Stimulated activated CD8-positive, alpha-beta memory T cell treated with anti-CD3 and anti-CD28 coated beads, Interleukin-4, amount 100 ng/mL, for 1 hour (primary cell): ENCODE measurements at places on chromosomes 4 and X.

GRCh38 chr4:94527556-94528233 lies 76.0 kb downstream of the PDLIM5 start:
- DNase-seq = no peak

GRCh38 chr4:102543030-102543928 lies 42.1 kb downstream of the NFKB1 start:
- no peak for DNase-seq

- DNase-seq = no peak
Observed at GRCh38 chr4:49044270-49044669, 58.2 kb downstream of the CWH43 start.

DNA sequence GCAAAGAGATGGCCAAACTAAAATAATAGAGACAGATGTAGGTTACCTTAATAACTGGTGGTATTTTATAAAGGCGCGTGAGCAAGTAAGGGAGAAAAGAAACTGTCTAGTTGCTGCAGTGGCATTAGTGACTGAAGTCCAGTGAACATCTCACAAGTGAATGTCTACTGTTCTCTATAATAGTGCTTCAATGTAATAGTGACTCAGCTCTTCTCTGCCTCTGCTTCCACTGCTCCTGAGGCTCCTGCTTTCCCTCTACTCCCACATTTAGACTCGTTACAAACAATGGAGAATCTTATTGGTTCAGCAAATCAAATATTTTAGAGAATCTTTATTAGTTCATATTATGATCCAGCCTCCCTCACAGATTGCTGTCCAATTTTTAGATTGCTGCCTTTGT lies 779.1 kb upstream of the HTR2C start:
- no peak for DNase-seq

GRCh38 chr4:167944721-167945120 lies 147.6 kb upstream of the ANXA10 start:
- DNase-seq = no peak
